K562 (cell line): ENCODE measurements at places on chromosomes 5 and 9. TPM values are rescaled to one million over a fixed set of nuclear protein-coding genes. Genes with fewer than 3 reads are reported as not detected.

Gene ANKS6
- 72.2 and 74.5 TPM in 2 replicates for total RNA-seq

Gene GARIN3
- not detected in 2 replicates for total RNA-seq

Gene CER1
- not detected in 2 replicates for total RNA-seq

GRCh38 chr5:59506285-59506877 lies 387.1 kb downstream of the PDE4D start:
- H3K4me3 ChIP-seq, result no peak overlapping the region
- no peaks in the 10 kb centered on the region for H3K27me3 ChIP-seq
- H3K4me1 ChIP-seq, result no peaks in the 10 kb centered on the region

DNA sequence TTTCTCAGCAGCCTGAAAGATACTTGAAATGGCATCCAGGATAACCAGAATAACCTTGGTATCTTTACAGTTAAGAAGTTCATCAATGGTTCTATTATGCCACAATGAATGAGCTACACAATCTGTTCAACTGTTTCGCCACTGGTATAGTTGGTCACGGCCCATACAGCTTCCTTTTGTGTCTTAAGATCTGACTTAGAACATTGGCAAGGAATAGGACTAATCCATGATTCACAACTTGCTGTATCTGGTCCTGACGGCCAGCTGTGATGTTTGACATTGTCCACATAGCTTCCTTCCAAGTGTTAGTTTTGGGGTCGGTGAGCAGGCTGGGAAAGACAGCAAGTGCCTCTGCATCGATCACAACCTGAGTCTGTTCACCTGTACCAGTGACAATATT lies 113.3 kb upstream of the RAD23B start:
- no peak overlapping the region for H3K27ac ChIP-seq
- peaks cover 5% of the 10 kb centered on the region; the same call in 1 of the 2 replicates for H3K27me3 ChIP-seq
- no peak for DNase-seq
- no peak overlapping the region for H3K4me3 ChIP-seq

GRCh38 chr9:34802916-34803315 lies 93.0 kb upstream of the CCL21 start:
- no peak overlapping the region for H3K27ac ChIP-seq
- DNase-seq, result no peak
- H3K27me3 ChIP-seq, result no peaks in the 10 kb centered on the region
- H3K36me3 ChIP-seq, result no peaks in the 10 kb centered on the region
- H3K4me1 ChIP-seq, result no peaks in the 10 kb centered on the region
- H3K4me3 ChIP-seq, result no peak overlapping the region
